ENCODE measurements at places on chromosomes 7 and 10.

- DNase-seq: no peak
Observed at GRCh38 chr7:122261442-122261841, 43.1 kb downstream of the FEZF1 start.

- DNase-seq: no peak
Observed at GRCh38 chr10:47189802-47190201, 110.2 kb upstream of the GDF10 start.

DNA sequence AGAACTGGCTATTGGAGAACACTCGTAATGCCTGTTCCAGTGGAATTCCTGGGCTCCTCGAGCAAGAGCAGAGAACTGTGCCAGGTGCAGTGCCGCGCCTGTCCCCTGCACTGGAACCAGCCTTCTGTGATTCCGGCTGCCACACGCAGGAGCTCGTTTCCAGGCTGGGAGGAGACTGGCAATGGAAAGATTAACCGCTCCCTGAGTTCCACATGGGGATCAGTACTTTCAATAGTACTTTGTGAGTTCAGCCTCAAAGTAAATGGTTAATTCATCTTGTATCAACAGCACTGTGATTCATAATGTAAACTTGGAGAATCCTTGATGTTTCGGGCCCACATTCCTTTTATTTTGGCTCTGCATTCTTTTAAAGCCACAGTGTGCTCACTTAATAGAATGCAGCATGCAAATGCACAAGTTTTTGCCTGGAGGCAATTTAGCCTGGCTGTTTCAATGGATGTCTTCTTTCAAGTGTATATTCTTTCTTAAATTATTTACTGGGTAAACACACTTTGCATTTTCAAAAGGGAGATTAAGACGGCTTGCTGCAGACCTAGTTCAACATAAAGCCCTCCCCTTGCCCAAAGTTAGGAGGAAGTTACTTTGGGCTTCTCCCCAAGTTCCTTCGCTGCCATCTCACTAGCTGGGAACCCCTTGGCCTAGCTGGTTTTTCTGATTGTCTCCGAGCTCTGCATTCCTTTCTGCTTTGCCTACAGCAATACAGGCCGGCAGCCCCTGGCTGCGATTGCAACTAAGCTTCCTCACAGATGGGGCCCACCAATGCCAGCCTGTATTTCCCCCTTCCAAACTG is 138.1 kb upstream of the TCF7L2 start:
- DNase-seq: peak; percentile 92

DNA sequence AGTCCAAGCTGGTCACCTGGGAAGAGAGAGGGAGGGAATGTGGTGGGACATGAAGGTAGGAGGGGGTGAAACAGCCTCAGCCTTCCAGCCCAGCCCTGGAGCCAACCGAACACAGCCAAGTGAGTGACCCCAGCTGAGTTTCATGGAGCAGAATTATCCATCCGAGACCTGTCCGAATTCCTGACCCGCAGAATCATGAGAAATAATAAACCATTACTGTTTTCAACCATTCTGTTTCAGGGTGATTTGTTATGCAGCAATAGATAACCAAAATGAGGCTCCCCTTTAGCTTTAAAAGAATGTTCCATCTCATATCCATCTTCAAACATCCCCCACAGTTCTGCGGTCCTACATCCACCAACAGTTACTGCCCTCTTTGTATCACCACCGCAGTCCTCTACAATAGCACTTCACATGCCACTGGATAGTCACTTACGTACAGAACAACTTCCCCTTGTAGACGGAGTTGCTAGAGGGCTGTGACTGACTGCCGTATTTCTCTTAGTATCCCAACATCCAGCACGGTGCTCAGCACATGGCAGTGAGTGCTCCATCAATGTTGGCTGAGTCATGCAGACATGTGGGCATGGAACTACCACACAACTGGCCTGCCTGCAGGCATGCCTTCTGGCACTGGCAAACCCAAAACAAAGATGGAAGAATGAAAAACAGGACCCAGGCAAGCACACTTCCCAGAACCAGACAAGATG is 18.5 kb downstream of the KIAA1549 start:
- DNase-seq: no peak

GRCh38 chr10:79413196-79413595 is 32.2 kb downstream of the ZCCHC24 start:
- peak; percentile 68 for DNase-seq
